ENCODE measurements at places on chromosomes 4 and X. TPM values are rescaled to one million over a fixed set of nuclear protein-coding genes. Genes with fewer than 3 reads are reported as not detected.

GRCh38 chr4:176065435-176066291, at the start of gene WDR17:
Gene WDR17, plus strand, starts transcription at chr4:176065841. Its CDS starts 45,740 bp downstream, at chr4:176111581.
- DNase-seq: peak; percentile 89

- no peak for DNase-seq
Observed at GRCh38 chr4:20255251-20255586, 3.5 kb downstream of the SLIT2 start.

TMPRSS11A gene
- not detected for total RNA-seq

GRCh38 chrX:134174859-134175258, 62.1 kb upstream of the CCDC160 start:
- no peak for DNase-seq

- no peak for DNase-seq
Observed at GRCh38 chrX:12206413-12206812, 68.1 kb downstream of the FRMPD4 start.

DNA sequence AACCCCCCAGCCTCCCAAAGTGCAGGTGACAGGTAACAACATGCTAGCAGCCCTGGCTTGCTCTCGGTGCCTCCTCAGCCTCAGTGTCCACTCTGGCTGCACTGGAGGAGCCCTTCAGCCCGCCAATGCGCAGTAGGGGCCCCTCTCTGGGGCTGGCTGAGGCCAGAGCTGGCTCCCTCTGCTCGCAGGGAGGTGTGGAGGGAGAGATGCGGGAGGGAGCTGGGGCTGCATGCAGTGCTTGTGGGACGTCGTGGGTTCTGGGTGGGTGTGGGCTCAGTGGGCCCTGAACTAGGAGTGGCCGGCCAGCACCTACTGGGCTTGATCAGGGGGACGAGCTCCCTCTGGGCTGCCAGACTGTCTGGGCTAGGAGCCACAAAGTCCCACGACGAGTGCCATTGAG, 14.4 kb downstream of the C4orf46 start:
- no peak for DNase-seq

- DNase-seq: no peak
Observed at GRCh38 chrX:121504153-121504552, 456.7 kb downstream of the GLUD2 start.

SH3TC1 gene
- 52.2 TPM for total RNA-seq

GPC3 gene
- total RNA-seq: 84.2 TPM

F8A1 gene
- 24.1 TPM for total RNA-seq

RASL11B gene
- total RNA-seq: 2.5 TPM

- DNase-seq: no peak
Observed at GRCh38 chrX:114338870-114339269, 245.0 kb upstream of the HTR2C start.

DNA sequence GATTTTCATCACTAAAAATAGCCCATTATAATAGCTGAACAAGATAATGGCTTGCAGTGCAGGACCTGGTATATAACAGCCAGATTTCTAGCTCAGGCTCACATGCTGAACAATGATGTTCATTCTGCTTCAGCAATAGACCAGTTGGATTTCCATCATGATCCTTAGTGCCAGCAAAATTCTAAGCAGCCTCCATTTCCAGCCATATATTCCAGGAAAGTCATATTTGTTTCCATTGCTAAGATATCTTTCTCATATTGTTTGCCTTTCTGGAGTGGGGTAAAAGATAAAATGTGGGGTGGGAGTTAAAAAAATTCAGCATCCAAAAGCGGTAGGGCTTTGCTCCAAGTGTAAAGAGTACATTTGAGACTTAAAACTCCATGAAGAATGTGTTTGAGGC, 2344.1 kb downstream of the PCDH7 start:
- DNase-seq: no peak

- DNase-seq: peak; percentile 78
Observed at GRCh38 chr4:57064811-57065711, 45.1 kb downstream of the IGFBP7 start.

GRCh38 chrX:150547375-150548115, 20.9 kb upstream of the MTM1 start:
- peak; percentile 81 for DNase-seq

CNGA1 gene
- 11.9 TPM for total RNA-seq

KLKB1 gene
- 1.1 TPM for total RNA-seq

SRPX2 gene
- 36.7 TPM for total RNA-seq

GRCh38 chrX:41895826-41896225, 27.5 kb downstream of the CASK start:
- DNase-seq: no peak

GUCY1B1 gene
- 15.5 TPM for total RNA-seq

SFRP2 gene
- 126 TPM for total RNA-seq

DNA sequence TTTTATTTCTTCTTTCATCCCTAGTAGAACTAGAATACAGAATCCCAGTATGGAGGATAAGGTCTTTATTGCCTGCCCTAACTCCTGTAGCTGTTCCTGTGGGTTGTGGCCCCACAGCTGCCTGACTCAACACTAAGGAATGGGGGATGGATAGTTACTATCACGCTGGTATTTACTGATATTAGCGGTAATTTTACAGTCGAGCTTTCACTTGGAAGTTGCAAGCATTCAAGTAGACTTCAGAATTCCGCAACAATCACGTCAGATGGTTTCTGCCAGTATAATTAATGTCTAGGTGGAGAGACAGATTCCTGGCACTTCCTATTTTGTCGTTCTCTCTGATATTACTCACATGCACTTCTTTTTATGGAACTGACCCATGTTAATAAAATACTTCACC, 489.8 kb downstream of the PABPC4L start:
- no peak for DNase-seq

DNA sequence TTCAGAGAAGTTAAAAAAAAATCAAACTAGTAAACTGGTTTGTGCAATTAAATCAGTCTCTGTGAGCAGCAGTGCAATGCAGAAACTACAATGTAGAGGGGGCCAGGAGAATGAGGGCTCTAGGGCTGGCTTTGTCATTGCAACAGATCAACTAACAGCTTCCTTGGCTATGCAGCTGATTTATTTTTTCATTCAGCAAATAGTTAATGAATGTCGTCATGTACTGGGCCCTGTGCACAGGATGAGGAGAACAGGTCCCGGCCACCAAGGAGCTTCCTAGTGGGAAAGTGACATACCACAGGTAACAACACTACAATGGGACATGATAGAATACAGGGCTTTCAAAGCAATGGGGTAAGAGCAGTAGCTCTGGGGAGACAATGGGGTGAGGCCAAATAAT, 190.1 kb downstream of the NSUN7 start:
- DNase-seq: no peak

TCEAL6 gene
- not detected for total RNA-seq

- no peak for DNase-seq
Observed at GRCh38 chr4:120685756-120686278, 236.7 kb downstream of the PRDM5 start.

MAGEB10 gene
- not detected for total RNA-seq

- DNase-seq: no peak
Observed at GRCh38 chrX:12245650-12246645, 107.7 kb downstream of the FRMPD4 start.

DNA sequence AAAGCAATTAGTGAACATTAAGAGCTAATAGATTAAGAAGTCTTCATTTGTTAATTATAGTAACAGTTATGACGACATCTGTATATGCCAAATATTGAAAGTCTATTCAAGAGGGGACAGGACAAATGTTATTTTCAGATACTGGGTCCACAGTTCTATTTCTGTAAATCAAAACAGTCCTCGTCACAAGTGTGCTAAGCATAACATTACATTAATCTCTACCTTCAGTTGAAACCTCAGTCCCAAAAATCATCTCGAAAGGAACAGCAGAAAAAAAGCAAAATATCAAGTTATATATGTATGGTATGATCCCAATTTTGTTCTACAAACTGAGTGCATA, 70.3 kb downstream of the APBB2 start:
- no peak for DNase-seq

DNA sequence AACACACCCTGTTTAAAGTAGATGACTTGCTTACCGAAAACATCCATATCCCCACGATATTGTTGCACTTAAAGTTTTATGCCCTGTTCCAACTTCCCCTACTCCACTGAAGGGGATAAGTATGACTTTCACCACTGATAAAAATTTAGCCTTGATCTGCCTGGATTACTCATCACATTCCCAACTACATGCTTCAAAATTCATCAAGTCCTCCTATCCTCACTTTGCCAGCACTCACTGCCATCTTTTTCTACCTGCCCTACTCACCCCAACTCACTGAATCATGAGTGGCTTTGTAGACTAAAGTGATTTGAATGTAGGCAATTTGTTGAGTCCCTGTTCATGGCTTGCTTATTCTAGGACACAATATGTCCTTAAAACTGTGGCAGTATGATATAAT, 12.2 kb upstream of the GPRIN3 start:
- no peak for DNase-seq

UGT2B17 gene
- total RNA-seq: not detected

AREG gene
- total RNA-seq: 0.76 TPM

GATA1 gene
- total RNA-seq: 0.76 TPM

ADGRL3 gene
- total RNA-seq: 45.9 TPM

SMIM43 gene
- total RNA-seq: 3.7 TPM

DNA sequence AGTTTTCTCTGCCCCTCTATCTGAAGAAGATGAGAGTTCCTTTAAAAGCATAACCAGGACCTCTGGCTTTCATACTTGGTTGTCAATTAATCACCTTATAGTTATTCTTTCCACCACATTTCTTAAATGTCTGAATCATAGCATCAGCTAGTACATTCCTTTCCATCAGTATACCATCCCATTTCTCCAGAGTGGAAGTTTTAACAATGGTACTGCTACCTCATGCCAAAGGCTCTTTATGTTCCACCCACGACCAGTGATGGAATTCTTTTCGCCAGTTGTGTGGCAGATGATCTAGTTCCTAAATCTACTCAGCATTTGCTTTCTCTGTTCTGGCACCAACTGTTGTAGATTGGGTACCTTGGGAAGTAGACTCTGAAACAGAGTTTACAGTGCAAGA, 379.8 kb downstream of the ZNF674 start:
- no peak for DNase-seq

- DNase-seq: no peak
Observed at GRCh38 chr4:166121897-166122296, 248.9 kb downstream of the TLL1 start.

DNA sequence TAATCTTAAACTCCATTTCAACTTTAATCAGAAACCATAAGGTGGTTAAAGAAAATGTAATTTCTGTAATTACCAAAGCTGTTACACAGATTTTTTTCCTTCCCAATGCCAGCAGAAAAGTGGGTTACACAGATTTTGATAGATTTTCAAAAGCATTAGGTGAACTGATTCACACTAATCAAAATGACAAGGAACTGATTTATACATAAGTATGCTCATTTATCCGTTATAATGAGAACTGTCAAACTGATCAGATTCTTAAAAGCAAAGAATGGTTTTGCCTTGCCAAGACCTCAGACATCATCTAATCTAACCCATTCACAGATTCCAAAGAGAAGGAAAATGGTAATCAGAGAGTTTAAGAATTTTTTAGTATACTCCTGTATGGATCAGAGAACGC, 5.2 kb downstream of the UGDH start:
- no peak for DNase-seq

DNA sequence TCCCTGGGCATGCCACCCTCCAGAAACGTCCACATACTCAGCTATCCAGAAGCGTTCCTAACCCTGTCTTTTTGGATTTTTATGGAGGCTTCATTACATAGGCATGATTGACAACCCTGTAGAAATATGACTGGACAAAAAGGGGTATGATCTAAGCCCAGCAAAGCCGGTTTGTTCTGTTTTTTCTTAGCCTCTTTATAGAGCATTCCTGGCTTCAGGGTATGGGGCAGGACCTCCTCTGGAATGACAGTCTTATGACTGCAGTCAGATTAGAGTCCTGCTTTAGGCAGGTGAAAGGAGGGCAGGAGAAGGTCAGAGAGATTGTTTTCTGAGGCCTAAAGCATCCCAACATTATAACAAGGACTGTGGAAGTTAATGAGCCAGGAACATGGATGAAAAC, 137.4 kb downstream of the DCLK2 start:
- no peak for DNase-seq

DNA sequence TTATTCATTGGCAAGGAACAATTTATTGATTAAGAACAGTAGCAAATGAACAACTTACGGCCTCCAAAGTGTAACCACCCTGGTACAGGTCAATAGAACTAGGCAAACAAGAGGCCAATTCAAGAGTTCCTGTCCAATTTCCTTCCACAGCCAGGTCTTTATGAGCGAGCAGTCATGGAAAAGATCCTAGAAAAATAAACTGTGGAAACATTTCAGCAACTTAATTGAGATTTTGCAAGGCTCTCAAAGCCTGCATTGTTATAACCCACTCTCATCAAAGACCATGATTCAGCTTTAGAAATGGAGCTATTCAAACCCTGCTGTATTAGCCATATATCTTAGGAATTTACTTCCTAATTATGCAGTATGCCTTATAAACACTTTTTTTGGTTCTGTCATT, 43.6 kb downstream of the UNC5C start:
- DNase-seq: no peak

DIPK2B gene
- 35.4 TPM for total RNA-seq

GRCh38 chrX:119734897-119735339, 23.5 kb upstream of the SOWAHD start:
- peak; percentile 68 for DNase-seq

FGFRL1 gene
- total RNA-seq: 16.6 TPM

DNA sequence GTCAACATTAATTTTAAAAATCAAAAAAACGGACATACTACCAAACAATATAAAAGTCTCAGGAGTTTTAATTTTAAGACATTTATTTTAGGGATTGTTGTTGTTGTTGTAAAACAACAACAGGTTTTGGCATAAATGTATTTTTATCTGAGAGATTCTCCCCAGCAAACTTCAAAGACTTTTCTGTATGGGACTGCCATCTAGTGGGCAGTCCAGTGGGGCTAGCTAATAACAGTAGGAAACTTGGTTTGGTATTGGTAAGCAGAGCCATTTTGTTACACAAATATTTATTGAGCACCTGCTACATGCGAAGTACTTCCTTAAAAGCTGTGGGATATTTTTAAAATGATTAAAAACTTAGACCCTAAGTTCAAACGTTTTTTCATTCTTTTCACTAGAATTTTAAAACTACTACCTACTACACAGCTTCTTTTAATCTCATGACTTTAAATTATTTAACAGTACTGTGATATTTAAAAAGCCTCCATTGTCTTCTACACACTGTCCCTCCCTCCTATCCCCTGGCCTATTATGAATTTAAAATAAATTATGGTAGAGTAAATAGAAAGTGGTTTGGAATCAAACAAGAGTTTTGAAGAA, 1028.4 kb upstream of the INTU start:
- no peak for DNase-seq

All from sciatic nerve (tissue), 2 donors.